ENCODE measurements at places on chromosomes 1 and 21.

DNA sequence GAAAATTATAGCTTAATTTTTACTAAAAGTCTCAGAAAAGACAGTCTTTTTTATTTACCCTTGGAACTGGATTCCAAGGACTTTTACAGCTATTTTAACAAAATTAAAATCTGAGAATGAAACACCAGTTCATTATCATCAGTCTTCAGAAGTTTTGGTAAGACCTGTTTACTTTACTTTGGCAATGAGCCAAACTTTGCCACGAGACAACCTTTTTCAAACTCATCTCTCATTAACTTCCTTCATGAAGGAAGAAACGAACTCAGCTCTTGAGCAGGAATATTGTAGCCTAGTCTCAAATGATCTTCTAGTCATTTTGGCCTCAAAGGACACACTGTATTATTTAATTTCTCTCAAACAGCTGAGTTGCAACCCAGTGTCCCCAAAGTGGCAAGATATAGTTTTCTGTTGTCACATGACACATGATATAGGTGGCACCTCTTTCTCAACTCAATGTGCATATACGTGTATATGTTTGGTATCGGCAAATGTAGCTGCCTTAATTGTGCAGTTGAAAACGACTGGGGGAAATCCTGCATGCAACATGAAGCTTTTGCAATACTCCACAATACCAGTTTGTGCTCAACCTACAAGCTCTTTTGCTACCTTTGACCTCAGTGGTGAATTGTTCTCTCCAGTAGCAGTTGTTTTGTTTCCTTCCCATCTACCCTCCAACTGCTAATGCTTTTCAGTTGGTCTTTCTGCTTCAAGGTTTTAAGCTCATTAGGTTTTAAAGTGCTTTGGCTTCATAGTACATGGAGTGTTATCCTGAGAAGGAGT is 8.4 kb upstream of the GNG4 start:
- no peak for DNase-seq

GRCh38 chr1:33572387-33572786 is 99.9 kb downstream of the ZSCAN20 start:
- no peak for DNase-seq

GRCh38 chr1:244836135-244836521 is 670 bp downstream of the COX20 start:
- peak; percentile 15 for DNase-seq

DNA sequence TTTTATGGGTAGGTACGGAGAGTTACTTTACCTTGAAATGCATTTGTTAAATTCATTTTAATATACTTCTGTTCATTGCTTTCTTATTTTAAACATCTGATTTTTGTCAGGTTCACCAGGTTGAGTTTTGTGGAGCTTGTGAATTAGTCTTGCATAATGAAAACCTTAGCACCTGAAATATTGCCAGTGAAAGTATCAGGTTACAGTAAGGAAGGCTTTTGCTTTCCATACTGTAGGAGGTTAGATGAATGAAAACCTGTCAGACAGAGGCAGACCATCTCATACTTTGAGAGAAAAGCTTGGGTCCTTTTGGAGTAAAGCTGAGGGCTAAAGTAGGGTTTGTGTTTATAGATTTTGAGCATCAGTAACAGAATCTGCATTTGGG is 34.7 kb downstream of the THRAP3 start:
- no peak for DNase-seq

DNA sequence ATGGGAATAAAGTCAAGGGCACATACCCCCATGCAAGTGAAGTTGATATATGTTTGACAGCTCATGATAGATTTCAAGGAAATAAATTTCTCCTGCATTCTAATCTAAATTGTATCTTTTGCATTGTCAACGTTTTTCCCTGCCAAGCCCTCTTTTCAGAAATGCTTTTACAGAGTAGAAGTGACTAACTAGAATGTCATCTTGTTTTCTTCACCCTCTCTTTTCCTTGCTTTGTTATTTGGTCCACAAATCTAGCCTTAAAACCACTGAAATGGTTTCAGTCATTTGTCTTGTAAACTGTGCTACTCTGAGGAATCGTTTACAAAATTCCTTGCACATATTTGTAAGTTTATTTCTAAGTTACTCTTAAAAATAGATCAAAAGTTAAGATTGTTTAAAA is 600.8 kb upstream of the CXADR start:
- DNase-seq, result peak; percentile 22

GRCh38 chr1:22408230-22408629 is 43.4 kb upstream of the ZBTB40 start:
- no peak for DNase-seq

GRCh38 chr1:43538143-43538487 is 7.4 kb downstream of the PTPRF start:
- DNase-seq, result no peak

- DNase-seq, result peak; percentile 30
These were observed 104.4 kb upstream of the SERBP1 start for GRCh38 chr1:67534627-67535065.

DNA sequence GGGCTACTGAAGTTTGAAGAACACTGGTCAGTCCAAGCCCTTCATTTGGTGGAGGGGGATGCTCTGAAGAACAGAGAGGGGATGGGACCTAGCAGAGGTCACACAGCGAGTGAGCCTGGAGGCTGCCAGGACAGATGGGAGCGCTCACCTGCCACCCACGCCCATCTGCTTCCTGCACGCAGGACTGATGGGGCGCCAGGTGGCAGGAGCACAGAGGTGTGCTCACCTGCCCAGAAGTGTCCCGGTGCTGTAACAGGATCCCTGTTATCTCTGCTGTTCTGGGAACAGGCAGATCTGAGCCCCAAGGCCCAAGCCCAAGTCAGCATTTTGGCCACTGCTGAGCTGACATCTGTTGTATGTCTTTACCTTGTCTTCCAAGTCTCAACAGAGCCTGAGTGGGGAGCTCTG is 40.5 kb downstream of the EPHB2 start:
- no peak for DNase-seq

DNA sequence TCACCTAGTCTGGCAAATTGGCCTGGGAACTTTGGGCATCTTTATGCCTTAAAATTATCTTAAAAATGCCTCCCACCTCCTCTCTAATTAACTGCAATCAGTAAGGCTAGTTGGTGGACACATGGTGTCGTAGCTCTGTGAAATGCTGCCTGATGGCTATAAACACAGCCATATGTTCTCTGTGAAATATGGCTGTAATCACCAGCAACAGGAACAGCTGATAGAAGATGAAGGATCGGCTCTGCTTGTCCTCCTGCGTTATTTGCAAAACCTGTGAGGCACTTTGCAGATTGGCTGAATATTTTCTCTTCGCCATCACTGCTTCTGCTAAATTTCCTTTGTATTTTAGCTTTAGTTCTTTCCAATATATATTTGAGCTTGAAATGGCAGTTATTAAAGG is 419.6 kb downstream of the RWDD3 start:
- no peak for DNase-seq

DNA sequence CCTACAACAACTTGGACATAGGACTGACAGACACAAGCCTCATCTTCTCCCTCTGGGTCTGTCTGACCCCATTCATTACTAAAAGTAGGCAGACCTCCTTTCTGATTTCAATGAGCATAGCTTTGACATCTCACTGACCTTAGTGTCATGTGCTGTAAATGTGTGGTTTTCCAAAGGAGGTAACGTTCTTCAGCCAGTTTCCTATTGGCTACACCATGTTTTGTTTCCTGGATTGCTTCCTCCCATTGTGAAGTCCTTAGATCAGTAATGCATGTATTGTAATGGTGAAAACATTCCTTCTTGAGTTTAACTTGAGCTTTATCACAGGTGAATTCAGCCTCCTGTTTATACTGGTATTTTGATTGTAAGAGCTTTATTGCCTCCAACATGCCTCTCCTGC is 20.6 kb downstream of the STXBP3 start:
- no peak for DNase-seq

GRCh38 chr1:197356723-197357533 is 88.9 kb downstream of the CRB1 start:
- peak; percentile 44 for DNase-seq

GRCh38 chr1:74470936-74471335 is 41.5 kb downstream of the LRRC53 start:
- no peak for DNase-seq

DNA sequence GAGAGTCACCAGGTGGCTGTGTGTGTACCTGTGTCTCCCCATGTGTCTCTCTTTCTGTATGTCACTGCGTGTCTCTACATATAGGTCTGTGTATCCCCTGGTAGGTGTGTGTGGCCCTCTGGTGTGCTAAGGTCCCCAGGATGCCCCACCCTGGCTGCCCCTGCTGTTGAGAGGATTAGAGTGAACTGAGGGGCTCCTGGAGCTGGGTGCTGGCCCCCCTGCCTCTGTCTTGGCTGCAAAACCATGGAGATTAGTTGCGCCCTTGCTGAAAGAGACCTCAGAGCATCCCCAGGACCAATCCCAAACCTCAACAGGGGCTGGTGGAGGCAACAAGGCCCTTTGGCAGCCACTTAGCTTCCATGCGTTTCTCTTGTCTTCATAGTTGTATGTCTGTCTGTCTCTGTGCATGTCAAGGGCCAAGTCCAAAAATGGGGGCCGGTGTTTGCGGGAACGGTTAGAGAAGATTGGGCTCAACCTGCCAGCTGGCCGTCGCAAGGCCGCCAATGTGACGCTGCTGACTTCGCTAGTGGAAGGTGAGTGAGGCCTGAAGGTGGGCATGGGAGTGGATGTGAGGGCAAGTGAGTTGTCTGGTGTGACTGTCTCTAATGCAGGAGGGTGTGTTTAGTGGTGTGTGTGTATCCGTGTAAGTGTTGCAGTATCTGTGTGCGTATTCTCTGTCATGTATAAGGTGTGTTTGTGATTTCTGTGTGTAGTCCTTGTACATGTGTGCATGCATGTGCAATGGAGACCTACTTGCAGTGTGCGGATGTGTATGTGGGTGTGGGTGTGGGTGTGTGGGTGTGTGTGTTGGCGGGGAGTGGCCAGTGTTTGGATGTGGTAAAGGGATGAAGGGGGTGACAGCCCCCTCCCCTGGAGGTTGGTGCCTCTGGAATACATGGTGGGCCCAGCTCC is 16.7 kb downstream of the TFAP2E start:
- no peak for DNase-seq

DNA sequence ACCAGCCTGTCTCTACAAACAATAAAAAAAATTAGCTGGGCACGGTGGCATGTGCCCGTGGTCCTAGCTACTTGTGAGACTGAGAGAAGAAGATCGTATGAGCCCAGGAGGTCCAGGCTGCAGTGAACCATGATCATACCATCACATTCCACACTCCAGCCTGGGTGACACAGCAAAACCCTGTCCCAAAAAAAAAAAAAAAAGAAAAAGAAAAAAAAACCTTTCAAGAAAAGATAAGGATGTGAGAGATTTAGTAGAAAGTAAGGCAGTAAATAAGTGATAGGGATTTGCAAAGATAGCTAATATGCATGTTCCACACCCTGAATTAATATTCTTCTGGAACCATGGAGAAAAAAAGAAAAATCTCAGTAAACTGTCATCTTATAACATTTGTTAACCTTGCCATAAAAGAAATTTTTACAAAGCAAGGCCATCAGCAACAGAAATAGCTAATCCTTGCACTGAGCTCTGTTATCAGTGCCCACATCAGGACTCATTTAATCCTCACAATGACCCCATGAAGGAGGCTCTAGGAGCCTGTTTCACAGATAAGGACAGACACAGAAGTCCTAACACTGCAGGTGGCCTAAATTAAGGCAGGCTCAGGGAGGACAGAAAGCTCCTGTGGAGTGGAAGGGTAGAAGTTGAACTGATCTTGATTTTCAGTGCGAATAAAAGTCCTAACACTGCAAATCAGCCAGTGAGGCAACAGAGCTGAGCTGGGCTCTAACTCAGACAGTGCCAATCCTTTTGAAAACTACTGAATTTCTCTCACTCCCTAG is 7.6 kb downstream of the GNB1 start:
- no peak for DNase-seq

- no peak for DNase-seq
These were observed 8.1 kb upstream of the ACKR1 start for GRCh38 chr1:159196543-159196942.

DNA sequence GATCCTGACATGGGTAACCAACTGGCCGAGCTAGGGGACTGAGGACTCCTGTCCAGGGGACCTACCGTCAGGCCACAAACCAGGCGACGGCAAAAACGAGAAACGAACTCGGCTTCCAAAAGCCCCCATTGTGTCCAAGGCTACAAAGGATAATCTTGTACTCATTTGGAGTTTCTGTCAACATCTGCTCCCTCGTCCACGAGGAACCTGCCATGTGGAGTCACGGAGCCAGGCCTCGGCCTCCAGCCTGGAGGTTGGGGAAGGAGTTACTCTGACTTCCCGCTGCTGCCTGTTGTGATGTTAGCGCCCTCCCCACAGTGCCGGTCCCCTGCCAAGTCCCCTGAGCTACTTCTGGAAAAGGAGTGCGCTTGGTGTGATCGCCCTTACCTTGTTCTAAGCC is 7.3 kb downstream of the KRTAP10-1 start:
- DNase-seq, result no peak

- DNase-seq, result no peak
These were observed 930 bp downstream of the CDC14A start for GRCh38 chr1:100353071-100353801.

- no peak for DNase-seq
These were observed 39.5 kb downstream of the XCL2 start for GRCh38 chr1:168504064-168504837.

DNA sequence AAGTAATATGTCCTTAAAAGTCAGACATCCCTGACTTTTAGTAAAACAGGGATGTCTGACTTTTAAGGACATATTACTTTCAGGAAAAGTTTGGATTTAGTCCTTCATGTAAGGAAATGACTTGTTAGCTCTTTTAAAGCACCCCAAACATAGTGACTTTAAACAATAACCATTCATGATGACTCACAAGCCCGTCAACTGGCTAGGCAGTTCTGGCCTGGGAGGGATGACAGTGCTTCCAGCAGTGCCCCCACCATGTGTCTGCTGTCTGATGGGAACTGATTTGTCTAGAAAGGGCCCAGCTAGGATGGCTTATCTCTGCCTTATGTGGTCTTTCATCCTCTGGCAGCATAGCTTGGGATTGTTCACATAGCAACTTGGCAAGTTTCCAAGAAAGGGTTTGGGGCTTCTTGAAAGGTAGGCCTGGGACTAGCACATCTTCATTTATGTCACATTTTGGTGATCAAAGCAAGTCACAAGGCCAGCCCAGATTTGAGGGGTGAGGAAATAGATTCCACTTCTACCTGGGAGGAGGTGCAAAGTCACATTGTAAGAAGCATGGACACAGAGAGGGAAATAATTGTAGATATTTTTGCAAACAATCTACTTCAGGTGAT is 143.5 kb downstream of the C1orf94 start:
- DNase-seq, result no peak

- DNase-seq, result no peak
These were observed 62.1 kb downstream of the CNIH3 start for GRCh38 chr1:224678168-224678567.

- peak; percentile 81 for DNase-seq
These were observed 406 bp upstream of the B3GALNT2 start for GRCh38 chr1:235504494-235505222.

DNA sequence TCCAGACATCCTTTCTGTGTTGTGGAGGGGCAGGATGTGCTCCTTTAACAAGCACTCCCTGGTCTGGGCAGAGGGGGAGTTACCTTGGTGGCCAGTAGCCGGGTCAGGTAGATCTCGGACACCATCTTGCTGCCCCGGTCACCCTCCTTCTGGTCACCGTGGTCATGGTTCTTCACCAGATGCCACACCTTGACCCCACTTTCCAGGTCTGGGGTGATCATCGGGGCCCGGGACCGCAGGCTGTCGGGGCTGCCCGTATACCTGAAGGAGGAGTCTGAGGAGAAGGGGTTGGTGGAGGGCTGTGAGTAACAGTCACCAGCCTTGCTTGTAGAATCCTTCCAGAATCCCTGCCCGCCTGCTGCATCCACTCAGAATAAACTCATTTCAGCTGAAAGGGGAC is 122.3 kb upstream of the CD34 start:
- DNase-seq, result no peak

- no peak for DNase-seq
These were observed 18.2 kb upstream of the KCNK2 start for GRCh38 chr1:215064327-215064726.

- no peak for DNase-seq
These were observed 60.6 kb downstream of the NAV1 start for GRCh38 chr1:201599548-201599947.
